ENCODE measurements at places on chromosomes 4 and X. TPM values are rescaled to one million over a fixed set of nuclear protein-coding genes. Genes with fewer than 3 reads are reported as not detected.

Gene IQCM
- total RNA-seq = not detected

Gene PLP1
- total RNA-seq = not detected

Gene RTL5
- under 0.01 TPM for total RNA-seq

Gene MXRA5
- total RNA-seq = 0.34 TPM

Gene ADH4
- not detected for total RNA-seq

Gene HSFX3
- not detected for total RNA-seq
